Thoracic aorta (tissue), 2 donors: ENCODE measurements at places on chromosomes 1 and 21.

GRCh38 chr1:171081314-171081753 lies 9.4 kb upstream of the FMO3 start:
- no peaks in the 10 kb centered on the region for H3K36me3 ChIP-seq
- H3K4me1 ChIP-seq: peaks cover 21% of the 10 kb centered on the region
- H3K27me3 ChIP-seq: no peaks in the 10 kb centered on the region
- H3K4me3 ChIP-seq: peak overlapping the region; percentile 44
- peak overlapping the region; percentile 84 for H3K27ac ChIP-seq

GRCh38 chr1:20978413-20978812 lies 191.3 kb upstream of the HP1BP3 start:
- no peak overlapping the region for H3K4me3 ChIP-seq
- H3K36me3 ChIP-seq: no peaks in the 10 kb centered on the region

- no peak for DNase-seq
- H3K27me3 ChIP-seq: no peaks in the 10 kb centered on the region
- H3K4me1 ChIP-seq: peaks cover 11% of the 10 kb centered on the region
These were observed 36.7 kb downstream of the COL18A1 start for GRCh38 chr21:45441431-45442255.

- no peaks in the 10 kb centered on the region for H3K4me1 ChIP-seq
- no peaks in the 10 kb centered on the region for H3K27me3 ChIP-seq
- H3K36me3 ChIP-seq: no peaks in the 10 kb centered on the region
- no peak overlapping the region for H3K27ac ChIP-seq
These were observed 383.4 kb downstream of the USP25 start for GRCh38 chr21:16113052-16113715.

- DNase-seq: no peak
- H3K36me3 ChIP-seq: no peaks in the 10 kb centered on the region
- peak overlapping the region; percentile 26 for H3K4me3 ChIP-seq
- H3K4me1 ChIP-seq: peaks cover 14% of the 10 kb centered on the region
These were observed 32.0 kb downstream of the ACTN2 start for GRCh38 chr1:236718328-236718727.

DNA sequence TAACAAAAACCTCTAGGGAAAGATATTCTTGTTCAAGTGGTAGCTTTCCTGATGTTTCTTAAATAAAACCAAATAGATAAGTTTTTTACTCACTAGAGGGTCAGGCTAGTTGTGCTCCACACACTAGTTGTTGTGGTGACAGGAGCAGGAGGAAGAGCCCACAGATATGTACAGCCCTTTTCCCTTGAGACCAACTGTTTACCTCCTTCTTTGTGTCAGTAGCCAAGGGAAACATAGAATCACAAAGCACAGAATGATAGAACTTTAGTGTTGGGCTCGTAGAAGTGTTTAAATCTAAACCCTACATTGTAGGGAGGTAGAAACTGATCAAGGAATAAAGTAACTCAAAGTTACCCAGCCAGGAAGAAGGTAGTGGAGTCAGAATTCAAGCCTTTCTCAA lies 309.0 kb downstream of the CTH start:
- DNase-seq: no peak
- no peaks in the 10 kb centered on the region for H3K36me3 ChIP-seq
- no peaks in the 10 kb centered on the region for H3K27me3 ChIP-seq
- H3K4me1 ChIP-seq: peaks cover 12% of the 10 kb centered on the region

GRCh38 chr1:92080128-92080985 lies at the start of gene BTBD8:
TSS of gene BTBD8 (plus strand) at chr1:92080345. CDS start at chr1:92080572, 227 bp downstream.
- H3K27me3 ChIP-seq: no peaks in the 10 kb centered on the region
- H3K36me3 ChIP-seq: no peaks in the 10 kb centered on the region
- H3K4me3 ChIP-seq: peak within 1 kb of the TSS; percentile 83

- no peak overlapping the region for H3K4me3 ChIP-seq
- peaks cover 9% of the 10 kb centered on the region for H3K36me3 ChIP-seq
- H3K27ac ChIP-seq: no peak overlapping the region
These were observed 66.5 kb downstream of the UBE2T start for GRCh38 chr1:202275061-202275770.

DNA sequence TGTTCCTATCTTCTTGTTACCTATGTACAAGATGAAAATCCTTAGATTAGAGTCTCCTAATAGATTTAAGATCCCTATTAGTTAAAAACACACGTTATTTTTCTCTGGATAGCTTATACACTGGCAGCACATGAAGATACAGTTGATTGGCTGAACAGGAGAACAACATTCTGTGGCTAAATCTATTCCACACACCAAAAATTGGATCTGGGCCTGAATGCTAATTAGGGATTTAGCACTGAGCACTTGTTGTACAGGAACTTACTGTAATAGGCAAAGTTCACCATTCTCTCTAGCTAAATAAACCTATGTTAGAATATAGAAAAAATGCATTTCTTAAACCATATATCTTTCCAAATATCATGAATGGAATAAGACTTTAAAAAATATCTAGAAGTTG lies 117.1 kb upstream of the PTGFR start:
- no peaks in the 10 kb centered on the region for H3K36me3 ChIP-seq
- no peak for DNase-seq
- H3K4me1 ChIP-seq: no peaks in the 10 kb centered on the region

GRCh38 chr1:197218857-197219256 lies 49.2 kb upstream of the CRB1 start:
- no peak overlapping the region for H3K27ac ChIP-seq
- no peak for DNase-seq
- H3K36me3 ChIP-seq: no peaks in the 10 kb centered on the region
- no peaks in the 10 kb centered on the region for H3K27me3 ChIP-seq
- no peak overlapping the region for H3K4me3 ChIP-seq

- no peaks in the 10 kb centered on the region for H3K4me1 ChIP-seq
- no peaks in the 10 kb centered on the region for H3K27me3 ChIP-seq
- no peak overlapping the region for H3K27ac ChIP-seq
- no peak for DNase-seq
- H3K4me3 ChIP-seq: no peak overlapping the region
These were observed 31.5 kb downstream of the OLIG1 start for GRCh38 chr21:33101300-33101911.

GRCh38 chr1:8733484-8733883 lies 84.0 kb downstream of the RERE start:
- H3K36me3 ChIP-seq: no peaks in the 10 kb centered on the region
- no peak for DNase-seq
- no peaks in the 10 kb centered on the region for H3K27me3 ChIP-seq
- peaks cover 15% of the 10 kb centered on the region for H3K4me1 ChIP-seq
- H3K4me3 ChIP-seq: no peak overlapping the region

GRCh38 chr1:225847610-225848009 lies 34.6 kb downstream of the TMEM63A start:
- peaks cover 27% of the 10 kb centered on the region for H3K36me3 ChIP-seq
- H3K27ac ChIP-seq: no peak overlapping the region
- no peak for DNase-seq
- H3K27me3 ChIP-seq: no peaks in the 10 kb centered on the region

DNA sequence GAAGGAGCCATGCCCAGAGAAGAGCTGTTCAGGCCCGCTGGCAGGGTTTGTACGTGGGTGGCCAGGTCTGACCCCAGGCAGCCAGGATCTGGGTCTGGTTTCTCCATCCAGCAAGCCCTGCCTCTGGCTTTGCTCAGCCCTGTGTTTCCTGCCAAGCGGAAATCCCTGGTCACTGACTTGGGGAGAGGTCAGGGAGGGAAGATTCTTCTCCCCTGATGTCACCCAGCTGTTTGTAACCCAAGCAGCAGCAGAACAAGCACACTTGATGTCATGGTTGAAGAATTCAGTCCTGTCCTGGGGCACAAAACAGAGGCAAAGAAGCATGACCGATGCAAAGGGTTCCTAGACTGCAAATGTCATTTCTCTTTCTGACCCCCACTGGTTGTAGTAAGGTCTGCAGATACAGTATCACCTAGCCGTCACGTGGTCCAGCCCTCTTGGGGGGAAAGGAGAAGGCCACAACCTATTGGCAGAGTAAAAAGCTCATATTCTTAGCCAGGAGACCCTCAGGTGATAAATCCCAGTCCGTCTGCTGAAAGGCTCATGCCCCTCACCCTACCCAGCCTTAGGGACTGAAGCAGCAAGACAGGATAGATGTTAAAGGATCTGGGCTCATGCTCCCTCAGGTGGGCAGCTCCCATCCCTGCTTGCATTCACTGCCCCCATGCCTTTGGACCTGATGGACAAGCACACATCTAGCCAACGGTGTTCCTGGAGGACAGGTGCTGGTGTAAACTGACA lies 120.9 kb downstream of the SYT2 start:
- H3K36me3 ChIP-seq: peaks cover 6% of the 10 kb centered on the region
- H3K4me3 ChIP-seq: no peak overlapping the region
- H3K4me1 ChIP-seq: peaks cover 37% of the 10 kb centered on the region
- peak overlapping the region; percentile 96 for H3K27ac ChIP-seq

- H3K4me1 ChIP-seq: peaks cover 4% of the 10 kb centered on the region
- no peak overlapping the region for H3K27ac ChIP-seq
- DNase-seq: no peak
- no peak overlapping the region for H3K4me3 ChIP-seq
- peaks cover 17% of the 10 kb centered on the region for H3K27me3 ChIP-seq
These were observed 4.0 kb upstream of the WNT3A start for GRCh38 chr1:228002792-228003191.
